ENCODE measurements at places on chromosomes 7 and 10. TPM values are rescaled to one million over a fixed set of nuclear protein-coding genes. Genes with fewer than 3 reads are reported as not detected.

Gene ADD3
- 95.0 TPM for total RNA-seq

Gene DOCK1
- 50.8 TPM for total RNA-seq

Gene DPP6
- 0.10 TPM for total RNA-seq

Gene C7orf57
- total RNA-seq: not detected

Gene CFAP69
- total RNA-seq: 11.4 TPM

Measured in posterior vena cava (tissue), 2 donors.